ENCODE measurements at places on chromosomes 11 and 22. TPM values are rescaled to one million over a fixed set of nuclear protein-coding genes. Genes with fewer than 3 reads are reported as not detected.
A peak's percentile ranks its signal among the peaks of the same experiment; 100 is the strongest.

- no peak for DNase-seq
Measured at GRCh38 chr22:16987822-16988221, 20.2 kb downstream of the GAB4 start.

DNA sequence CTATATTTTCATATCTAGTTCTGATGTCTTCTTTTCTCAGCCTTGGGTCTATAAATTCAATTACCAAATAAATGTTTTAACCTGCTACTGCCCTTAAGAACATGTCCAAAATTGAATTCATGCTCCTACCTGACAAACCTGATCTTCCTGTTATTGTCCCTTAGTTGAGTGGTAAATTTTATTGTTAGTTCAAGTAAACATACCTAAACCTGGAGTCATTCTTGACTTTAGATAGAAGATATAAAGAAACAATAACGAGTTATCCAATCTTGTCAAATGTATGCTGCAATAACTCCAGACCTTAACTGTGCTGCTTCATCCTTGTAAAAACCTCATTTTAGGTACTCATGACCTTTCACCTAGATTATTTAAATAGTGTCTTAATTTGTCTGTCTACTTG is 34.6 kb upstream of the SC5D start:
- DNase-seq, result no peak

The CTSW gene
- 1.0 TPM for polyA plus RNA-seq

The MYBPC3 gene
- polyA plus RNA-seq, result 0.08 TPM

DNA sequence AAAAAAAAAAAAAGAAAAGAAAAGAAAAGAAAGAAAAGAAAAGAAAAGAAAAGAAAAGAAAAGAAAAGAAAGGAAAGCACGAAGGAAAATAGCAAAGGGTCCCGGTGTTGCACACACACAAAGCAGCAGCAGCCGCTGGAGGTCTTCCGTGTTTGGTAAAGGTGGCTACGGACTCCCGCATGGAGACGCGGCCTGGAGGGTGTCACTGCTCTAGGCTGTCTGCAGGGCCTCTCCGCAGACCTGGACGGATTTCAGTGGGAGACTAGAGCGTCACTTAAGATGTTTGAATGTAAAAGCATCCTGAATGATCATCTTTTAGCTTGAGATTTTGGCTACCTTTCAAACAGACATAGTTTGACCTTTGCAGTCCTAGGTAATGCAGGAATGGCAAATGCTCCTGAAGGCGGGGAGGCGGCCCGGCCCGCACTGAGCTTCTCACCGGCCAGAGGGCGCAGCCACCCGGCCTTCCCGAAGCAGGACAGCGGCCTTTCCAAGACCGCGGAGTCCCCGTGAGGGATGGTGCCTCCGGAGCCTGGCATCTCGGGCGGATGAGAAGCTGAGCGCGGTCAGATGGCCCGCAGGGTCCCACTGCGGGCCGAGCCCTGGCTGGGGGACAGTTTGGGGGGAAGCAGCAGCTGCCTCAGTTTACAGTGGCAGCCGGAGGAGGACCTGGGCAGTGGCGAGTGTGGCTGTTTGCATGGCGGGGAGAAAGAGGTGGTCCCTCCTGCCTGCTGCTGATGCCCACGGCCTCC is 18.5 kb downstream of the KRTAP5-5 start:
- no peak for DNase-seq

DNA sequence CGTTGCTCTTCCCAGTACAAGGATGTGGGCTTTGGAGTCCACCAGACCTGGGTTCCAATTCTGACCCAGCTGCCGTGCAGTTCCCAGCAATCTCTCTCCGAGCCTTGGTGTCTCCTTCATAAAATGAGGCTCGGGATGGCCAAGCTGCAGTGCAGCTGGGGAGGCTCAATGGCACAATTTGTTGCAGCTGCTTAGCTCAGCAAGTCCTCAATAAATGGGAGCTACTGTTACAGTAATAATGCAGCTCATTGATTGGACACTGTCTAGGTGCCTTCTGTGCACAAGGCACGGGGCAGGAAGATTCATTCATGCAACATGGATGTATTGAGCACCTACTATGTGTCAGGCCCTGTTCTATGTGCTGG is 37.1 kb downstream of the SHISAL1 start:
- DNase-seq, result no peak

DNA sequence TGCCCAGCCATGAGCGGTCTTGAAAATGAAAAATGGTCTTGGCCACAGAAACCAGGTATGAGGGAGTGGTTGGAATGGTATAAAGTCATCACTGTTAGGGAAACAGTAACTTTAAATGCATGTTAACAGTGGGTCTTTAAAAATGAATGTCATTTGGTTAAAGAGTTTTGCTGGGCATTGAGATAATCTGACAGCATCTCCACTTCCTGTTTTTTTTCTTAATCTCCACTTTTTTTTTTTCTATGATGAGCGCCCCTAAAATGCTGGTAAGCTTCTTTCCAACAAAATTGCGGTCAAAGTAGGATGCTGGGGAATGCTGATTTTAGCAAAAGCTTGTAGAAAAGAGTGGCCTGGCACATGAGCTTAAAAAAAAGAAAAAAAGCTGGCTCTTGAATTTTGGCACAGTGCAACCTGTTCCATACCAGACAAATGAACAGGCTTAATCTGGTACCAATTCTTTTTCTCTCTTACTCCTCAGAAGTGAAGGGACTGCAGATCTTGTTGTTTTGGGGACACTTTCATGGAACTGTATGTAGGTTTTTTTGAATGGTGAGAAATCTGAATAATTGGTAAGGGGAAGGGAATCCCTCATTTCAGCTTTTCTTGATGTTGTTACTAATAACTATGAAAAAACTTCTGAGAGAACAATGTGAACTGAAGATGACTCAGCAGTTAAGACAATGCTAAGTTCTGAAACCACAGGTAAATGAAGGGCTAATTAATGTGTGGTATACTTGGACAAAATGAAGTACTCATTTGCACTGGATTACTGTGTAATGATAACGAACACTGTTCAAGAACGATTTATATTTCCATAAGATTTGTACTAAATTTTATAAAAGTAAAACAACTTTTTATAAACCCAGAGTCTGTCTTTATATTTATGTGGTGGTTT is 3.1 kb upstream of the ARHGEF12 start:
- DNase-seq, result no peak

The C11orf87 gene
- polyA plus RNA-seq, result 0.12 TPM

The MCM5 gene
- 65.1 TPM for polyA plus RNA-seq

The GRM5 gene
- polyA plus RNA-seq, result 0.12 TPM

DNA sequence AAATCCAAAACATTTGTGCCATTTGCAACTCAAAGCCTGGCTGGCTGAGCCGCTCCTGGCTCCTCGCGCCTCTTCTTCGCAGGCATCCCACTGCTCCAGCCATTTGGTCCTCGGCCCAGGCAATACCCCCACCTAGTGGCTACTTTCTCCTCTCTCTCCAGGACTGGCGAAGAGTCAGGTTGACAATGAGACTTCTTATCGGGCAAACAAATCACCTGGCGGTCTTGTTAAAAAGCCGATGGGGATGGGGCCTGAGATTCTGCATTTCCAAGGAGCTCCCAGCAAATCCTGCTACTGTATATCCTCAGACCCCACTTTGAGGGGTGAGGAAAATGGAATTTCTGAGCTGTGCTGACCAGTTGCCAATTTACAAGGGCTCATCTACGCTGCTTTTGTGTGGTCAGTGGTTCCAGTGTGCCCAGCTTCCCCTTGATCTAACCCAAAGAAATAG is 89.0 kb downstream of the ISX start:
- DNase-seq, result peak; percentile 37

DNA sequence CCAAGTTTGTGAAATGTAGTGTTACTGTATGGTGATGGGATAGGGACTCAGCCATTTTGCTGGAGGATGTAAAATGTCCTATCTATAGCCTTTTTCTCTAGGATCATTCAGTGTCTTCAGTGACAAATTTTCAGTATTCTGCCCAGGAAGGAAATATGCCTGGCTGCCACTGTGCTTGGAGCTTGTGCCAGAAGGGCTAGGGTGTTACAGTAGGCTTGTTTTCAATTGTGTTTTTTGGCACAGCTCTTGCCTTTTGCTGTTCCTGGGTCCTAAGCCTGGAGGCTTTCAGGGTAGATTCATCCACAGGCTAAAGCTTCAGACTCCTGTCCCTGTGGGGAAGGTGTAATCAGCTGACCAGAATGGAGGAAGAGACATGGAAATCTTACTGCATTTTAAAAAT is 22.0 kb upstream of the PHOX2A start:
- DNase-seq, result no peak

DNA sequence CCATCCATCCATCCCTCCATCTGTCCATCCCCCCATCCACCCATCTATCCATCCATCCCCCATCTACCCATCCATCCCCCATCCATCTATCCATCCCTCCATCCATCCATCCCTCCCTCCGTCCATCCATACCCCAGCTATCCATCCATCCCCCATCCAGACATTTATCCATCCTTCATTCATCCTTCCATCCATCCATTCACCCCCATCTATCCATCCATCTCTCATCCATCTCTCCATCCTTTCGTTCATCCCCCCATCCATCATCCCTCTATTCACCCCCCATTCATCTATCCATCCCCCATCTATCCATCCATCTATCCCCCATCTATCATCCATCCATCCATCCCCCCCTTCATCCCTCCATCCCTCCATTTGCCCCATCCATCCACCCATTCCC is 97.5 kb downstream of the MPPED1 start:
- no peak for DNase-seq

GRCh38 chr11:14240221-14240620 is 118.8 kb downstream of the RRAS2 start:
- no peak for DNase-seq

The SYT12 gene
- polyA plus RNA-seq, result 0.16 TPM

GRCh38 chr11:27839226-27839913 is 139.1 kb upstream of the BDNF start:
- no peak for DNase-seq

The SCGB2A2 gene
- not detected for polyA plus RNA-seq

- no peak for DNase-seq
Measured at GRCh38 chr22:42799461-42800405, 57.3 kb downstream of the ARFGAP3 start.

DNA sequence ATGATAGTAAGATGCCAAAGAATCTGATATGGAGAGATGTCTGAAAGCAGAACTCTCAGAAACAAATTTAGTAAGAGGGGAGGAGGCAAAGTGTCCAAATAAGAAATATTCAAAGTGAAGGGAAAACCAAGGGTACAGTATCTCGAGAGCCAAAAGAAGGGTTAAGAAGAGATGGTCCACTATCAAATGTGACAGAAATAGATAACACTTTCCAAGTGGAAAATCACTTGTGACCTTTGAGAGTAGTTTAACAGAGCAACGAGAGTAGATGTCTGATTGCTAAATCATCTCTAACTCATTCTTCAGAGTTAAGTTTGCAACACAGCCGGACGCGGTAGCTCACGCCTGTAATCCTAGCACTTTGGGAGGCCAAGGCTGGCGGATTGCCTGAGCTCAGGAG is 4.3 kb upstream of the BUD13 start:
- DNase-seq, result no peak

The PGGHG gene
- polyA plus RNA-seq, result 52.6 TPM

DNA sequence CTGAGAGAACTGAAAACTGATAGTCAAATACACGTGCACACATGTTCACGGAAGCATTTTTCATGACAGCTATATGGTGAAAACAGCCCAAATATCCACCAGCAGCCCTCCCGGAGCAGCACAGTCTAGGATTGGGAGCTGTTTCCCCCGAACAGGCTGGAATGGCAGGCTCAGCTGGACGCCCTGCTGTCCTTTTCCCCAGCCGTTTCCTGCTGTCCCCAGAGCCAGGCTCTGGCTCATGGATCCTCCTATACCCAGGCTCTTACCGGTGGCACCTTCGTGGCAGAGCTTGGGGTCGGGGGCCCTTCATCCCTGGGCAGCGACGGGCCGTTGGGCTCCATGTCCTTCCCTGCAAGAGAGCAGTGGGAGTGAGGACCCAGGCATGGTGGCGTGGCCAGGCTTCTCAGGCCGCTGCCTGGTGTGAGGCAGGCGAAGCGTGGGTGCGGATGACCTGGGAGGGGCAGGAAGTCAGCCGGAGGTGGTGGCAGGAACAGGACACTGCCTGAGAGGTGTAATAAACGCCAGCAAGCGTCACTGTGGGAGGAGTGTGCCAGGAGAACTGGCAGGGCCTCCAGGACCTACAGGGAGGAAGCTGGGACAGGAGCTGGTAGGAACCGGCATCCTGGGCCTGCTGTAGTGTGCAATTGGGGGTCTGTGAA is 38.8 kb downstream of the OSBPL5 start:
- DNase-seq, result no peak

The KRTAP5-2 gene
- polyA plus RNA-seq, result not detected

DNA sequence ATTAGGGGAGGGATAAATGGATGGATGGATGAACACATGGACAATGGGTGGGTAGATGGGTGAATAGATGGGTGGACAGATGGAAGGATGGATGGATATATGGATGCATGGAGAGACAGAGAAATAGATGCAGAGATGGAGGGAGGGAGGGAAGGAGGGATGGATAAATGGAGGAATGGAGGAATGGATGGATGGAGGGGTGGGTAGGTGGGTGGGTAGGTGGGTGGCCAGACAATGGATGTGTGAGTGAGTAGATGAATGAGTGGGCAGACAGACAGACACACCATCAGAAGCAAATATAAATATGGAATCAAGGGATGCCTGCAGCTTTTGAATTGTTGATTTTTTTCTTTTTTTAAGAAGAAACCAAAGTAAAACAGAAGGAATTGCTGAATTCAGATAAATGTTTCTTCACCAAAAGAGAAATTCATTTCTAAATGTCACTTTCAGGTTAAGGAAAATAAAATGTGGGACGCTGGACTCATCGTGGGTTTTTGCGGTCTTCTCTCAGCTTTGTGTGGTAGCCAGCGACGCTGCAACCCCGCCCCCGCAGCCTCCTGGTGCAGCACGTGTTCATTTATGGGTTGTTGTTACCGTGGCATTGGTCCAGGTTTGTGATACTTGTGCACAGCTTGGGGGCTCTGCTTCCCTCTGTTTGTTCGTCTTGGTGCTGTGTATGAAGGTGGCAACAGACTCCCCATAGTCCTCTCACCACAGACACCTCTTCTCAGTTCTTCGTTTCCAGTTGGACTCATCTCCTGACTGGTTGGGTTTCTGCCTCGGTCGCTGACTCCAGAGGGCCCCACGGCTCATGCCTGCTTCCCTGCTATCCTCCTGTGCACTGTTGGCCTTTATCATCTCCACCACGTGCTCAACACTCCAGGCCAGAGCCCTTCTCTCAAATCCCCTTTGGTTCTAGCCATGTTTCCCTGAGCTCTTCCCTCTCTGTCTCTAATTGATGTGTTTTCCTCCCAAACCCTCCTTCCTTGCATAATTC is 76.4 kb downstream of the CDKN1C start:
- DNase-seq, result no peak

DNA sequence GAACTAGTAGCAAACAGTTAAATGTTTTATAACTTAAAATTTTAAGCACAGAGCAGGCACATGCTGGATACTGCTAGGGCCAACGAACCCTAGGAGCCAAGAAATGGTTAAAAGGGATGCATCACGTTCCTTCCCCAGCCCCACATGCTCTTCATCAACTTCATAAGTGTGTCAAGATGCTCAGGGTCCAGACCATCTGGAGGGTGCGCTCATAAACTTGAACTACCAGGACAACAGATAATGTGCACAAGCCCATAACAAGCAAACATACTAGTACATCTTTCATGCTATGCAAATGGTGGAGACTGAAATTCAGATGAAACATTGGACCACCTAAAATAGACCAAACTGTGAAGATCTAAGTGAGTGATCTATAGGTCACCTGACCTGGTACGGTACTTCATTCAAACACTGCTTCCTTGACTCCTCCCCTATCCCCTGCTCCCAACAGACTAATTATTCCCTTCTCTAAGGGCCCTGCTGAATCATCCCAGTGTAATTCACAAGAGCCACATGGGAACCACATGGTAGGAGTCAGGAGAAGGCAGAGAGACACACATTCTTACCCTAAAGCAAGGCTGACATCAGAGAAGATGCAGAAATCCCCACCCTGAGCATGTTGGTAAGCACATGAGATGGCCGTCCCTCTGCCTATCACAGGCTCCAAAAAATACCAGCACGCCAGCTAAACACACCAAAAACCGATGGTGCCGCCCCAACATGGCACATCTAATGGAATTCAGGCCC is 83.9 kb downstream of the ETS1 start:
- DNase-seq, result no peak

Data from renal cortex interstitium (tissue), 15 donors.